ENCODE measurements at places on chromosomes 16 and 17. TPM values are rescaled to one million over a fixed set of nuclear protein-coding genes. Genes with fewer than 3 reads are reported as not detected.

COPZ2 gene
- polyA plus RNA-seq: 46.0 TPM

KRT33B gene
- not detected for polyA plus RNA-seq

TTLL6 gene
- polyA plus RNA-seq: 0.05 TPM

DVL2 gene
- polyA plus RNA-seq: 22.1 TPM

CYBA gene
- polyA plus RNA-seq: 9.1 TPM

LRRC37B gene
- 2.8 TPM for polyA plus RNA-seq

FBXL16 gene
- polyA plus RNA-seq: 0.16 TPM

CMTM2 gene
- not detected for polyA plus RNA-seq

KRT12 gene
- not detected for polyA plus RNA-seq

CACNA1H gene
- polyA plus RNA-seq: 1.8 TPM

NAGPA gene
- 5.3 TPM for polyA plus RNA-seq

NPIPA2 gene
- 0.20 TPM for polyA plus RNA-seq

TEKT1 gene
- polyA plus RNA-seq: not detected

ITGAE gene
- polyA plus RNA-seq: 47.8 TPM

QPRT gene
- polyA plus RNA-seq: 0.75 TPM

PYDC1 gene
- polyA plus RNA-seq: not detected

KRTAP1-1 gene
- polyA plus RNA-seq: not detected

NPLOC4 gene
- 414 TPM for polyA plus RNA-seq

ODAD4 gene
- 0.31 TPM for polyA plus RNA-seq

EVI2B gene
- 1.2 TPM for polyA plus RNA-seq

KRTAP9-2 gene
- not detected for polyA plus RNA-seq

NXN gene
- polyA plus RNA-seq: 92.5 TPM

OR3A2 gene
- 0.04 TPM for polyA plus RNA-seq

CDH15 gene
- 32.9 TPM for polyA plus RNA-seq

TNP2 gene
- not detected for polyA plus RNA-seq

All from psoas muscle (tissue), 8 donors.